ENCODE measurements at places on chromosomes 1 and 21. TPM values are rescaled to one million over a fixed set of nuclear protein-coding genes. Genes with fewer than 3 reads are reported as not detected.

Gene DNAJC6
- 4.1 TPM for total RNA-seq

Gene CYP4Z1
- not detected for total RNA-seq

Gene LHX8
- total RNA-seq = 1.7 TPM

- no peak for DNase-seq
Observed at GRCh38 chr1:151060657-151061421, 642 bp downstream of the MLLT11 start.

GRCh38 chr1:159051436-159051835 lies 25.1 kb downstream of the AIM2 start:
- DNase-seq = no peak
